ENCODE measurements at places on chromosomes 7 and 10. TPM values are rescaled to one million over a fixed set of nuclear protein-coding genes. Genes with fewer than 3 reads are reported as not detected.

- peaks cover 1% of the 10 kb centered on the region for H3K27me3 ChIP-seq
- H3K36me3 ChIP-seq: no peaks in the 10 kb centered on the region
- no peak overlapping the region for H3K4me3 ChIP-seq
- H3K4me1 ChIP-seq: peaks cover under 1% of the 10 kb centered on the region
- DNase-seq: no peak
Observed at GRCh38 chr10:44769450-44769849, 141.7 kb upstream of the TMEM72 start.

- H3K27me3 ChIP-seq: no peaks in the 10 kb centered on the region
- no peak for DNase-seq
- H3K4me1 ChIP-seq: no peaks in the 10 kb centered on the region
- H3K4me3 ChIP-seq: no peak overlapping the region
- H3K27ac ChIP-seq: no peak overlapping the region
Observed at GRCh38 chr7:149469806-149470205, 8.9 kb upstream of the ZNF777 start.

DNA sequence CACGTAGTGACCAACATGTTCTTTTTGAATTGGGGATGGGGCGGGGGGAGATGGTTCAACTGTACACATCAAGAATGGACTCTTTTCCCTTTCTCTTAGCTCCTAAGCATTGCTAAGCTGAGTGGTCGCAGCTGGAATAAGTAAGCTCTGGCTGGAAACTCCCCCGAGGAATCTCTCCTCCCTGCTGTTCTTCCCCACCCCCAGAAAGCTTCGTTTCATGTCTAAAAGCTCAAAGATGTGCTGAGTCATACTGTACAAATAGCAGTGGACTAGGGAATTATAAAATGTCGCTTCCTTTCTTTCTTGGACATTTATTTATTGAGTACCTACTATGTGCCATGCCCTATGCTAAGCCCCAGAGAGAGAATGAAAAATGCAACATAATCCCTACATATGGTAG lies 191.1 kb upstream of the ADO start:
- no peaks in the 10 kb centered on the region for H3K27me3 ChIP-seq
- H3K4me3 ChIP-seq: no peak overlapping the region
- H3K36me3 ChIP-seq: no peaks in the 10 kb centered on the region
- peak overlapping the region; percentile 28 for H3K27ac ChIP-seq

DNA sequence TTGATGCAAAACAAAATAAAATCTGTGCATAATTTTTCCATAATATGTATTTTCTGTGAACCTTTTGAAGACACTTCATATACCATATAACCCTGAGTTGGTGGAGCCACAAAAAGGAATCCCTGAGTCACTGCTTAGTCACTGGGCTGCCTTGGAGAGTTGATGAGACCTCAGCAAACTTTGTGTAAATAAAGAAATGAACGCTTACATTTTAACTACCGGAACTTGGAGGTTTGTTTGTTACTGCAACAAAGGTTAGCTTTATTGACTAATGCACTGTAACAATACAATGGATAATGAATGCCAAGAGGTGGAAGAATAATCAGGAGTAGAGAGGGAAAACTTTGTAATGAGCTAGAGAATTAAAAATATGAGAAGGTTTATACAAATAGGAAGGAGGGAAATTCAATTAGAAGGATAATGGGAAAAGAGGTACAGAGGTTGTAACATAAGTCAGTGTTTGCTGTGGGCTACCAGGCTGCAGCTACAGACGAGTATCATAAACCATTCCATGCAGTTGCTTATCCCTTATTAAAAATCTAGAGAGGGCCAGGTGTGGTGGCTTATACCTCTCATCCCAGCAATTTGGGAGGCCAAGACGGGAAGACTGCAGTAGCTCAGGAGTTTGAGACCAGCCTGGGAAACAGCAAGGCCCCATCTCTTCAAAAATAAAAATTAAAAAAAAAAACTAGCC lies 1042.1 kb downstream of the TYW1 start:
- peak overlapping the region; percentile 64 for H3K27ac ChIP-seq
- H3K36me3 ChIP-seq: no peaks in the 10 kb centered on the region
- peaks cover 15% of the 10 kb centered on the region for H3K4me1 ChIP-seq
- DNase-seq: no peak

DNA sequence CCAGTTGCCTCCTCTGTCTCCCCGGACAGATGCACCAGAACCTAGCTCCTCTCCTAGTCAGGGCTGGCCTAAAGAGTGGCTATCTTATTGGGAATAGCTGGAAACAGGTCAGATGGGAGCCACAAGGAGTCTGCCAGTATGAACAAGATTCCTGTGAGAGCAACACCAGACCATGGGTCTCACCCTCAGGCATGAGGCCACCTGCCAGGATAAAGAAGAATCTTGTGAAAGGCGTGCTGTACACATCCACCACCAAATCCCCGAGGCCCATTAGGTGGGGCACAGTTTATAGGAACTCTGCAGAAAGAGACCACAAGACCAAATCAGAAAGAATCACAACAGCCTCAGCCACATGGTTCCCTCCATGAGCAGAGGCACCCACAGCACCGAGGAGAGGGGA lies 325.9 kb downstream of the TNS3 start:
- no peak overlapping the region for H3K4me3 ChIP-seq
- no peak for DNase-seq
- H3K27ac ChIP-seq: peak overlapping the region; percentile 69

The DNAJC30 gene
- total RNA-seq: 10.2 TPM

The ZSWIM8 gene
- 102 TPM for total RNA-seq

The NCF1 gene
- total RNA-seq: not detected
